ENCODE measurements at places on chromosomes 16 and 17.

GRCh38 chr17:75412455-75413317 is 7.2 kb upstream of the GRB2 start:
- DNase-seq: peak; percentile 80

DNA sequence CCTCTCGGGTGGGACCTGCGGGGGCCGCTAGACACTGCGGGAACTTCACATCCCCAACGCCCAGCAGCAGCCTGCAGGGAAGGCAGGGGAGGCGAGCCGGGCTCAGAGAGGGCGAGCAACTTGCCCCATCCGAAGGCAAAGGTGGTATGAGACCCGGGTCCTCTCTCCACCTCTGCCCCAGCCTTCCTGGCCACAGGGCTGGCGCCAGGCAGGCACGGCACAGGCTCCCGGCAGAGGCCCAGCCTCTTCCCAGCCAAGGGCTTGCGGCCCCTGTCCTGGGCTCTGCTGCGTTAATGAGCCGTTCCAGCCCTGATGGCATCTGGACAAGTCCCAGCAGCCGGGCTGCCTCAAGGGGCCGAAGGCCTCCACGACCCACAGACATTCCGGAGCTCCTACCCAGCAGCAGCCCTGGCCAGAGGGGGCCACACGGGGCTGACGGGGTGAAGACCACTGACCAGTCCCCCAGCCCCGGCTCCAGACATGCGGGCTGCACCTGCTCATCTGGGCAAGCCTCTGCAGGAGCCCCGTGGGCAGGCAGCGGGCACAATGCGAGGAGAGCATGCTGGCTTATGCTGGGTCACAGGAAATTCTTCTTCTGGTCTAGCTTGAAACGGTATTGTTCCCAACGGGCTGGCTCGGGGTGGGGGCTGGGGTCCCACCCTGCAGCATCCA is 1.2 kb upstream of the HS3ST6 start:
- no peak for DNase-seq

GRCh38 chr16:58035356-58036170 is 10.0 kb downstream of the MMP15 start:
- DNase-seq: no peak

- DNase-seq: peak; percentile 62
These were observed 43.0 kb upstream of the TANGO6 start for GRCh38 chr16:68800257-68800875.

DNA sequence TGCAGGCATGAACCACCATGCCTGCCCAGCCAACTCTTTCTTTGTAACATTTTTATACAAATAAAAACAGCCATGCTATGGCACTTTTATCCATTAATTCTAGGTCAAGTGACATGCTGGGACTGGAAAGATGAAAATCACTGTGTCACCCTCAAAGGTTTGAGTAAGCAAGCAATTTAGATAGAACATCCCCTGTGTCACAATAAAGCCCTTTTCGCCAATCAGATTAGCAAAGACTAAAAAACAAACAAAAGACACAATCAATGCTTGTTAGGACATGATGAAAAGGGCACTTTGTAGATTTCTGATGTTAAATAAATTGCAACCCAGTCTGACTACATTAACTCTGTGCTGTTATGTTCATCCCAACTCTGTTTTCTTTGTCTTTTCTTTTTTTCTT is 26.4 kb downstream of the CHP2 start:
- DNase-seq: no peak

GRCh38 chr16:54027995-54028394 is 258.6 kb downstream of the IRX3 start:
- DNase-seq: no peak

- DNase-seq: no peak
These were observed 294.2 kb upstream of the C16orf82 start for GRCh38 chr16:26772503-26772902.

DNA sequence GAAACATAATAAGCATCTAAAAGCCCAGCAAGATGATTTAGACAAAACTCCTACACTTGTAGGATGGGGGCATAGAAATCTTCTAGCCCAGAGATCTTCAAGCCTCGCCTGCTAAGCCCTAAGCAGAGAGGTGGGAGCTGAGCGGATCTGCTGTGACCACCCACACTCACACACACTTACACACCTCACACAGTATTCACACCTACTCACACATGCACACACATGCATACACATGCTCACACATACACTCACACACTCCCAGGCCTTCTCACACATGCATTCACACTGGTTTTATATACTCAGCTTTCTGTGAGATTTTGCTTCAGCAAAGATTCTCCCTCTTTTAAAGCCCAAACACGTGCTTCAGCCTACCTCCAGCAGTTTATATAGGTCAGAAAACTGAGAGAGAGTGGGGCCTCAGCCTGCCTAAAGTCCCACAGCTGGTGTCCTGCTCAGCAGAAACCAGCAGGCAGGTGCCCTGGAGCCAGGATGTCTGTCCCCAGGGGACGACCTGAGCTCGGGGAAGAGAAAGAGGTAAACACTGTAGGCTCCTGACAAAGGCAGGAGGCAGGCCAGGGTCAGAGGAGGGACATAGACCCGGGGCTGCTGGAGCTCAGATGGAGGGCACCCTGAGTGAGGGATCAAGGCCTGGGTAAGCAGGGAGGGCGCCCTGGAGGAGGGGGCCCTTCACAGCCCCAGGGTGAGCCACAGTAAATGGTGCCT is 12.0 kb upstream of the KRT19 start:
- no peak for DNase-seq

DNA sequence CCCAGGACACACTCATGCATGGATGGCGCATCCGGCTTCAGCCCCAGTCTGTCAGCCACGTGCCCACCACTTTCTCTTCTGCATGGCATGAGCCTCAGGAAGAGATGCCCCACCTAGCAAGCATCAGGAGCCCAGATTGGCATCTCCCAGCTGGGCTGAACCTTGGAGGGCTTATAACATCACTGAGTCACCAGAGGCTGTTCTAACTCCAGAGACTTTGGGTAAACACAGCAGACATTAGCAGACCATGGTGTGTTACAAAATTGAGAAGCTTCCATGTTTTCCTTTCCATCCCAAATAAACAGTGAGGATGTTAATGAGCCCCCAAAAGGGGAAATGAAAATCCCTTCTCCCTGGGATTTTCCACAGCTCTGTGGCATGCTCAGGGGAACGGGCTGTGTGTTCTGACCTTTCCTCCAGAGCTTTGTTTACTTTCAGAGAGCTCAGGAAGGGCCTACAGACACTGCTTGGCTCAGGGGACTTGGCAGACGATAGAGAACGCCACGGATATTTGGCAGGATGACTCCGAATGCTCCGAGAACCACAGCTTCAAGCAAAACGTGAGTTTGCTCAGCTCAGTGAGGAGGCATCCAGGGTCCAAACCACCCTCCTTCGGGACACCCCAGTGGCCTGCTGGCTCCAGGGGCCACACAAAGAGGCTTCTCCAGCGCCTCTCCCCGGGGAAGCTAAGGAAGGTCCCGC is 16.5 kb downstream of the GLP2R start:
- no peak for DNase-seq

All from stimulated activated CD8-positive, alpha-beta memory T cell treated with anti-CD3 and anti-CD28 coated beads, Interleukin-4, amount 100 ng/mL, for 48 hours (primary cell).